Pericardium fibroblast (primary cell): ENCODE measurements at places on chromosomes 5 and 9. TPM values are rescaled to one million over a fixed set of nuclear protein-coding genes. Genes with fewer than 3 reads are reported as not detected.

Gene SH3TC2
- 1.9 and 2.2 TPM in 2 replicates for total RNA-seq

Gene RNF183
- not detected in 2 replicates for total RNA-seq

Gene SLC46A2
- not detected in 2 replicates for total RNA-seq

Gene CREBRF
- 6.9 and 8.2 TPM in 2 replicates for total RNA-seq

Gene FGFR4
- 1.2 and 5.4 TPM in 2 replicates for total RNA-seq

Gene SERF1A
- total RNA-seq, result 5.8 and 8.5 TPM in 2 replicates

Gene SOWAHA
- not detected in 2 replicates for total RNA-seq

Gene LHX2
- 0.34 and 0.70 TPM in 2 replicates for total RNA-seq

Gene MARCOL
- not detected in 2 replicates for total RNA-seq

Gene ENTPD2
- 0.09 and 0.12 TPM in 2 replicates for total RNA-seq

Gene TESK1
- 20.8 and 31.1 TPM in 2 replicates for total RNA-seq

Gene MVB12B
- total RNA-seq, result 2.8 TPM in 2 replicates

Gene SKIC3
- 50.5 and 53.6 TPM in 2 replicates for total RNA-seq

Gene S1PR3
- 28.1 and 43.0 TPM in 2 replicates for total RNA-seq

Gene DCTN4
- total RNA-seq, result 35.8 and 36.0 TPM in 2 replicates

Gene GABRA1
- total RNA-seq, result not detected in 2 replicates

Gene ARPC5L
- total RNA-seq, result 17.8 and 21.4 TPM in 2 replicates

Gene HMGCR
- total RNA-seq, result 54.6 and 78.7 TPM in 2 replicates

Gene SPOCK1
- 35.1 and 97.0 TPM in 2 replicates for total RNA-seq

Gene ELAVL2
- total RNA-seq, result 0.77 TPM in 1 of 2 replicates, not detected in the other

Gene PTGDS
- 304 and 428 TPM in 2 replicates for total RNA-seq

Gene NR5A1
- not detected in 2 replicates for total RNA-seq

Gene LPCAT1
- 27.7 and 42.4 TPM in 2 replicates for total RNA-seq

Gene CNTFR
- total RNA-seq, result 0.51 and 9.9 TPM in 2 replicates

Gene ARAP3
- 8.3 and 9.5 TPM in 2 replicates for total RNA-seq

Gene HRH2
- total RNA-seq, result 1.6 TPM in 1 of 2 replicates, not detected in the other
